ENCODE measurements at places on chromosomes 1 and 21.

GRCh38 chr21:45220071-45220481, 67.6 kb downstream of the POFUT2 start:
- DNase-seq = no peak

- no peak for DNase-seq
Observed at GRCh38 chr1:109775398-109775797, 11.7 kb upstream of the EPS8L3 start.

GRCh38 chr1:150612014-150612345, 17.4 kb downstream of the ENSA start:
- no peak for DNase-seq

GRCh38 chr1:168360151-168361021, 79.7 kb downstream of the TBX19 start:
- peak; percentile 71 for DNase-seq
